ENCODE measurements at places on chromosomes 3 and 15. TPM values are rescaled to one million over a fixed set of nuclear protein-coding genes. Genes with fewer than 3 reads are reported as not detected.

THRB gene
- 3.9 TPM for total RNA-seq

REC114 gene
- total RNA-seq, result not detected

RTP3 gene
- total RNA-seq, result not detected

CTXN2 gene
- total RNA-seq, result 0.05 TPM

PLA2G4E gene
- total RNA-seq, result not detected

DNA sequence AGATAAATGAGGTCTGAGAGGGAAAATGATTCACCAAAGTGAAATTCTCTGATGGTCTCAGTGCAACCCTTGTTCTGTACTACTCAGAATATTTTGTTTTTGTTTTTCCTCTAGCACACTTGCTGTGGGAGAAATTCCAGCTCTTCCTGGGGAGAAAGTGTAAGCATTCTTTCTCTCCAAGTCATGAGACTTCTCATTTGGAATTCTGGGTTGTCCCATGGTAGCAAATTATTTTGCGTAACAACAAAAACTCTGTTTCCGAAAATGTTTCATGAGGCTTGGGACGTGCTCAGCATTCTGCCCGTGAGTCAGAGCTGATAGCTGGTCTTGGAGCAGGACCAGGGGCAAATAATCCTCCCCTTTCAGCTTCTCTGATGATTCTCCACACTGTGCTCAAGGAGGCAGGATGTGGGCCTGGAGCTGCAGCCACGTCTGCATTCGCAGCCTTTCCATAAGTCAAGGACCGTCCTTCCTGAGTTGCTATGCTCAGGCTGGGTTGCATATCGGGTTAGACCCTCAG, 70.3 kb downstream of the SENP2 start:
- DNase-seq, result no peak
- H3K4me3 ChIP-seq, result no peak overlapping the region
- H3K27me3 ChIP-seq, result no peaks in the 10 kb centered on the region
- H3K4me1 ChIP-seq, result peaks cover 3% of the 10 kb centered on the region
- H3K27ac ChIP-seq, result no peak overlapping the region
- H3K36me3 ChIP-seq, result peaks cover 7% of the 10 kb centered on the region

- H3K36me3 ChIP-seq, result no peaks in the 10 kb centered on the region
- H3K4me3 ChIP-seq, result no peak overlapping the region
- DNase-seq, result no peak
- no peaks in the 10 kb centered on the region for H3K4me1 ChIP-seq
Observed at GRCh38 chr3:120608506-120608905, 12.4 kb downstream of the NDUFB4 start.

- H3K4me1 ChIP-seq, result peaks cover 13% of the 10 kb centered on the region
- H3K27me3 ChIP-seq, result no peaks in the 10 kb centered on the region
- H3K27ac ChIP-seq, result no peak overlapping the region
- H3K36me3 ChIP-seq, result no peaks in the 10 kb centered on the region
- peak; percentile 50 for DNase-seq
Observed at GRCh38 chr3:135992072-135992471, 26.5 kb downstream of the PPP2R3A start.

- DNase-seq, result no peak
- H3K4me3 ChIP-seq, result no peak overlapping the region
Observed at GRCh38 chr3:139199421-139200010, 144.3 kb upstream of the MRPS22 start.

GRCh38 chr15:98804057-98804380, 155.7 kb downstream of the IGF1R start:
- no peak overlapping the region for H3K4me3 ChIP-seq
- peak overlapping the region; percentile 78 for H3K27ac ChIP-seq
- no peaks in the 10 kb centered on the region for H3K27me3 ChIP-seq
- peaks cover 79% of the 10 kb centered on the region for H3K4me1 ChIP-seq
- no peaks in the 10 kb centered on the region for H3K36me3 ChIP-seq

DNA sequence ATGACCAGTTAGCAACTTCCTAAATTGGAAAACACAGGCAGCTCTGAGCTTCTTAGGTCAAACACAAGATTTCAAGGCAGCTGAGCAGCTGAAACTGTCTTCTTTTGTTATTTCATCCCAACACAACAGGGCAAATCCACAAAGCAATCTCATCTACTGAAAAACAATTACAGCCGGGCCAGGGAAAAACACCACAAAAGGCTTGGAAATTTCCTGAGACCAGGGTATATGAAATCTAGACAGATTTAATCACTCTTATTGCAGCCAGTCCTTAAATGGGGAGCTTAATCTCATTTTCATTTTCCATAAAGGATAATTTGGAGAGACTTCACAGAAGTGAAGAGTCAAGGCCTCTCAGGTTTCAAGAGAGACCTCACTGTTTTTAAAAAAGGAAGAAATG, 181.8 kb downstream of the SSR3 start:
- H3K27me3 ChIP-seq, result peaks cover 2% of the 10 kb centered on the region
- H3K4me1 ChIP-seq, result no peaks in the 10 kb centered on the region
- DNase-seq, result no peak
- H3K27ac ChIP-seq, result no peak overlapping the region
- no peaks in the 10 kb centered on the region for H3K36me3 ChIP-seq

- no peaks in the 10 kb centered on the region for H3K27me3 ChIP-seq
- no peak for DNase-seq
- H3K4me1 ChIP-seq, result no peaks in the 10 kb centered on the region
Observed at GRCh38 chr3:153246331-153246730, 84.3 kb downstream of the RAP2B start.

DNA sequence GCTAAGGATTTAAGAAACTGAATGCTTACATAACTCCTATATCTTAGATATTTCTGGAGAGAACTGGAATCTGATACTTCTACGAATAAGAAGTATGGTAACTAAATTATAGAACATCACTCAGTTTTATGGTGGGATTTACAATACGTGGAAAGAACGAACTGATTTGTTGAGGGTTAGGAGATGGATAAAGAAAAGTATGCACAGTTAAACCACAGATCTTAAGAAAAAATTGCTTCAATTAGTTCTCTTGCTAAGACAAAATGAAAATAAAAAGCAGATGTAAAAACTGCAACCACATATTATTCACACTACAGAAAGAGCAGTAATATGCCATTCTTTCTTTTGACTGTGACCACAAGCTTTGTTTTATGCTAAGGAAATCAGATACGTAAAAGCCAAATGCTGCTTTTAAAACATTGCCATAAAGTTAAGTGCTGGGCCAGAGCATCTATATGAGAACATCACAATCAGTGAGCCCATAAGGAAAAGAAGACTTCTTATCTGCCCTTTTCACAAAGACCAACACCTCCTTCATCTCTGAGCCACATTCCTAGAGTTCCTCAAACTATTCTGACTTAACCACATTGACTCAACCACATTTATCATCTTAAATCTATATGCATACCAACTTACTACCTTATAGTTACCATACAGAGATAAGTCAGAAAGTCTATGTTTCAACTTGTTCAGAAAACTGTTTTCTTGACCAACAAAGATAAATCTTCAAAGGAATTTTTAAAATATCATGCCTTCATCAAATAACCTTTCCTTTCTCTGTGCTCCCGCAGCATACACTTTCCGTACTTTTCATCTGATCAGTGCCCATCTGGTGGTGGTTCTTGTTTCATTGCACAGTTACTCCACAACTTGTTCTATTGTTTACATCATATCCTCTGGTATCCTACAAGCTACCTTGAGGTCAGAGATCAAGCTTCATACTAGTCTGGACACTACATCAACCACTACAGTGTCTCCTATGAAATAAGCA, 61.7 kb downstream of the FSIP1 start:
- H3K4me1 ChIP-seq, result no peaks in the 10 kb centered on the region
- DNase-seq, result no peak
- no peaks in the 10 kb centered on the region for H3K36me3 ChIP-seq
- H3K4me3 ChIP-seq, result no peak overlapping the region
- no peak overlapping the region for H3K27ac ChIP-seq

- DNase-seq, result no peak
- H3K27me3 ChIP-seq, result no peaks in the 10 kb centered on the region
- H3K4me1 ChIP-seq, result peaks cover 28% of the 10 kb centered on the region
- no peaks in the 10 kb centered on the region for H3K36me3 ChIP-seq
Observed at GRCh38 chr15:67911727-67912126, 71.9 kb upstream of the RNU6-1 start.

GRCh38 chr3:29906906-29907305, 626.0 kb downstream of the RBMS3 start:
- H3K4me3 ChIP-seq, result no peak overlapping the region
- H3K27me3 ChIP-seq, result no peaks in the 10 kb centered on the region
- no peaks in the 10 kb centered on the region for H3K4me1 ChIP-seq
- no peaks in the 10 kb centered on the region for H3K36me3 ChIP-seq
- DNase-seq, result no peak
- no peak overlapping the region for H3K27ac ChIP-seq

DNA sequence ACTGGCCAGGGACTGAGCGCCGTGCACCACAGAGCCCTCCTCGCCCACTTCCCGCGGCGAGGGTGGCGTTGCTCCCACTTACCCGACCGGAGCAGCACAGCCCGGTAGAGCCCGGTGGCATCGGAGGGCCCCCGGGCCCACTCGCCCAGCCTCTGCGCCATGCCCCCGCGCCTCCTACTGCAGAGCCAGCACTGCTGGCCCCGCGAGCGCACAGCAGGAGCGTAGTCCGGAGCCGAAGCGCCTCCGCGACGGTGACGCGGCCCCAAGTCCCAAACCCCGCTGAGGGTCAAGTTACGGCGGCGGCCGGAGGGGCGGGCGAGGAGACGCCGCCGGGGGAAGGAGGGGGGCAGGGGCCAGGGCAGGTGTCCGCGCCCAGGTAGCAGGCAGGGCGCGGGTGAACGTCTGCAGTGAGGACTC, 9.6 kb upstream of the FAM107A start:
- peaks cover 10% of the 10 kb centered on the region for H3K4me1 ChIP-seq
- no peak for DNase-seq
- H3K36me3 ChIP-seq, result no peaks in the 10 kb centered on the region
- H3K27ac ChIP-seq, result no peak overlapping the region

GRCh38 chr3:101954361-101954760, 105.0 kb downstream of the NFKBIZ start:
- H3K27ac ChIP-seq, result no peak overlapping the region
- DNase-seq, result no peak
- no peaks in the 10 kb centered on the region for H3K36me3 ChIP-seq
